ENCODE measurements at places on chromosomes 2 and 18.
A peak's percentile ranks its signal among the peaks of the same experiment; 100 is the strongest.

DNA sequence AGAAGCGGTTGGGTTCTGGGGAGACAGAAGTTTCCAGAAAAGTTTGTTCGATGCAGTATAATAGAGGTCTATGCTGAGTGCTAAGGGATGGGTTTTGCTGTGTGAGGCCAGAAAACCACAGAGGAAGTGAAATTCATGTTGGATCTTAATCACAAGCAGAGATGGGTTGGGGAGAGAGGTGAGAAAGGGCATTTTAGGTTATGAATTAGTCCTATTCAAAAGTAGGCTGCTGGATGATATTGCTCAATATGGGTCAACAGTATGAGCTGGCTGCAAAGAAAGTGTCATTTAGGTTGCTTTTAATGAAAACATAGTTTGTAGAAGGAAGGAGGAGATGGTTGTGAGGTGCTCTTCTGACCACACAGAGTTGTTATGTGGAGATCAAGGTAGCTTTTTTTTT, 118.8 kb upstream of the LHCGR start:
- DNase-seq: no peak

GRCh38 chr2:236603361-236604015, 33.9 kb downstream of the ACKR3 start:
- DNase-seq: no peak

DNA sequence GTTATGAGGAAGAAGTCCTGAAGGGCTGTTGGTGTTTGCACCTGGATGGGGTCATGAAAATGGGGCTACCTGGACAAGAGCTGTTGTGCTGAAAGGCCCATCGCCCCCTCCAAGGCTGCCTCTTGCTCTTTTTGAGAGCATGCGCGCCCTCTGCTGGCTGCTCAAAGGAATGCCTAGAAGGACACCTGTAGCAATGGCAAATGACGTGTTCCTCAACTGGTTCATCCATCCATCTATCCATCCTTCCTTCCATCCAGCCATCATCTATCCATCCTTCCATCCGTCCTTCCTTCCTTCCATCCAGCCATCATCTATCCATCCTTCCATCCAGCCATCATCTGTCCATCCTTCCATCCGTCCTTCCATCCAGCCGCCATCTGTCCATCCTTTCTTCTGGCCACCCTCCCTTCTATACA, 17.2 kb upstream of the RPL31 start:
- peak; percentile 92 for DNase-seq

DNA sequence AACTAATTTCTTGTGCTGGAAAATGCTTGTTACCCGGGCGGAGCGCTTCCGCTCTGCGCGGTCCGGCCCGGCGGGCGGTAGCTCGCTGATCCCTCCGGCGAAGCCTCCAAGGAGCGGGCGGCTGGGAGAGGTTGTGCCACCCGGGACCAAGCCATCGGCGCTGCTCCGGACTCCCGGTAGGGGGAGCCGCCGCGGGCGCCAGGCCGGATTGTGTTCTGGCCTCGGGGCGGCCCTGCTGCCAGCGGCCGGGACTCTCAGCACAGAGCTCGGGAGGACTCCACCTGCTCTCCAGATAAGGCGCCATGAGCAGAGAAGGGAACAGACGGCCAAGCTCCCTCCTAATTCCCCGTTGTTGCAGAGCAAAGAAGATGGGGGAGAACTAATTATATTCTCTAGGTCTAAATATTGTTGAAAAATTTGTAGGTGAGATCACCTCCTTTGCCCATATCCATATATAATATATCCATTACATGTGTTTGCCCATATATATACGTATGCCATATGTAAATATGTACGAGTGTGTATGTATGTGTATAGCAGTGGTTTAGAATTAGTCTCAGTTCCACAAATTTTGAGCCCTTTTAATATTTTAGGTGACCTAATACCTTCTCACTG, 13.8 kb upstream of the SATB2 start:
- peak; percentile 75 for DNase-seq

GRCh38 chr2:237207646-237208045, 122.0 kb downstream of the COPS8 start:
- no peak for DNase-seq

- peak; percentile 41 for DNase-seq
Observed at GRCh38 chr2:201007584-201007998, 44.1 kb upstream of the ORC2 start.

DNA sequence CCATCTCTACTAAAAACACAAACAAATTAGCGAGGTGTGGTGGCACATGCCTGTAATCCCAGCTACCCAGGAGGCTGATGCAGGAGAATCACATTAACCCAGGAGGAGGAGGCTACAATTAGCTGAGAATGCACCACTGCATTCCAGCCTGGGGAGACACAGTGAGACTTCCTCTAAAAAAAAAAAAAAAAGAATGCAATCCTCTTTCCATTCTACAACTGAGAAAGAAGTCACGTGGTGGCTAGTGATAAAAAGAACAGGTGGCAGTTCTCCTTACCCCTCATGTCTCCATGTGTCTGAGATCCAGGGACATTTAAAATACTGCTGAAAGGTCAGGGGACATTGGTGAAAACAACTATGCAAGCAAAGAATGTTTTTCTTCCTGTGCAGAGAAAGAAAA, 24.4 kb upstream of the GPR39 start:
- DNase-seq: no peak

DNA sequence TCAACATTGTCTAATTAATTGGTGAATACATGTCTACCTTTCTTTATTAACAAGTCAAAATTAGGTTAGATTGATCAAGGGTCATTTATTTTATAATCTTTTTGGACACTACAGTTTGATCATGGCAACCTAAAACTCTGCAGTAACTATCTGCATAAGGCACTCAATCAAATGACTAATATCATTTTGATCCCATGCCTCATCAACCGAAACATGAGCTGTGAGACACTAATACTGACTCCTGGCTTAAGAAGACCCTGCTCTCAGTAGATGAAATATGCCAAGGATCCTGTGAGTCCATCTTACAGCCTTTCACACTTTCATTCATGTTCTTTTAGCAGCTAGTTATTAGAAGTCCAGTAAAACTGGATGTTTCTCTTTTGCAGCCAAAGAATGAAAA, 169.4 kb upstream of the CAVIN2 start:
- DNase-seq: no peak

GRCh38 chr2:204863336-204863735, 318.1 kb downstream of the PARD3B start:
- no peak for DNase-seq

DNA sequence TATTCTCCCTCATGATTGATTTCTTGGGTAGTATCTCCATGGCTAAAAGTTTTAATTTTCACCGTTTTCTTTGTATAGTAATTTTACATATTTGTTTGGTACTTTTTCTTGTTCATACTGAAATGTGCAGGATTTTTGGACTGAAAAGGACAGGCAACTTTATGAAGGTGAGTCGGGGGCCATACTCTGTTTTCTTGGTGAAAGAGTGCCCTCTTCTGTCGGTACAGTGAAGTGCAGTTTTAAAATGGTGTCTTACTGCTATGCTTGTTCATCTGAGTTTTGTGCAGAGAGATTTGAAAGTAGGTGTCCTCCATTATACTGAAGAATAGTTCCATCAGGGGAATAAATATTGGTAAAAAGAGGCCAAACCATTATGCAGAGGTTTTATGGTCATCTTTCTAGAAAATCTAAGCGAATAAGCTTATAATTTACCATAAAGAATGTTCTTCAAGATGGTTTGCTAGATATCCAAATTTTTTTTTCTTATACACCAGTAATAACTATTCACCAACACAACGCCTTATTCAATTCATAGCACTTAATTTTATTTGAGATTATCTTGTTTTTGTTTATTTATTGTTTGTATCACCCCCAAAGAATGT, 8.7 kb upstream of the SERPINB13 start:
- DNase-seq: peak; percentile 48

GRCh38 chr2:233303252-233303651, 4.4 kb upstream of the SAG start:
- no peak for DNase-seq

GRCh38 chr2:223896833-223897311, 48.3 kb downstream of the WDFY1 start:
- DNase-seq: no peak

DNA sequence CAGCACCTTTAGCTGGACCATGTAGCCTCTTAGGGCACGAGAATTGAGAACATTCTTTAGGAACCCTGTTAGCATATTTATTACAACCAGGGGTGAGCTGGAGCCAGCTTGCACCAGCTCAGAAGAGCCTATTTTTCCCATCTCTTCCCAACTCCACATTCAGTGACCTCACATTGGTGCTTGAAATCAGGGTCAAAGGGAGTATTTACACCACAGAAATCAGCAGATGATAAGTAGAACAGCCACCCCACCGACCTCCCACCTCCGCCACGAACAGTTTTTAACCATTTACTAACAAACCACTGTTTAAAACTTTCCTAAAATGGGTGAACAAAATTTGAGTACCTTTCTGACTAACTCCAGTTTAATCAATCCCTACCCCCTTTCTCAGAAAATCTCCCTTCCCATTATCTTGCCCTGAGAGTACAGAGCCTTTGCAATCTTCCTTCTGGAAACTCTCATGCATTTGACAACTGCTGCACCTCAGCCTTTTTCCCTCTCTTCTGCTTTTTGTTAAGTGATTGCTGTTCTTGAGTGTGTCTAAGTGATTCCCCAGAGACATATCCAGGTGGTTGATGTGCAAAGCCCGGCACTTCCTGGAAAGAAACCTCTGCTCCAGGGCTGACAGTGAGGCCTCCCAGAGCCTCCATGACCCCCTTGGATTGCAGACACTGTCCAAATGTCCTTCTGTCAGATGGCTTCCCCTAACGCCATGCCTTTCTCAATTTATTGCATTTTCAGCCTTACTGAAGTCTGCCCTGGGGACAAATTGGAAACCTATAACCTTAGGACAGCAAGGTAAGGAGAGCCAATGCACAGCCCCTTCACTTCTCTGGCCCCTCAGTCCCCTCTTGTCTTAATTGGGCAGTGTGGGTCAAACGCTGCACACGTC, 389.5 kb upstream of the TNP1 start:
- DNase-seq: no peak
